ENCODE measurements at places on chromosomes 5 and 9.

DNA sequence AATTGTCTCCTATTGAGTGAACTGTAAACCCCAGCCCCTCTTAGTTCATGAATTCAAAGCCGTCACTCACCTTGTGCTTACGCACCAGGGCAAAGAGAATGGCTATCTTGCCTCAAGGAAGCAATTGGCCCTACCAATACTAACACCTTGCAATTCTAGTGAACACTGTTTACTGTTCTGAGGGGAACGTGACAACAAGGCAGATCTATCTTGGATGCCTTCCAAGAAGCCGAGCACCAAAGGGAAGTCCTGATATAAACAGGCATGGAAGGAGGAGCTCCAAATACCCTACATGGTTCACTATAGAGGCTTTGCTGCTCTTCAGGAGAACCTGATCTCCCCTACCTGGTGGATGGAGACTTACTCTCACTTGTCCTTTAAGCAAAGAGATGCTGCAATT lies 1.7 kb upstream of the PLPPR1 start:
- DNase-seq, result no peak

- DNase-seq, result no peak
Measured at GRCh38 chr5:150931368-150931965, 26.7 kb upstream of the ZNF300 start.

DNA sequence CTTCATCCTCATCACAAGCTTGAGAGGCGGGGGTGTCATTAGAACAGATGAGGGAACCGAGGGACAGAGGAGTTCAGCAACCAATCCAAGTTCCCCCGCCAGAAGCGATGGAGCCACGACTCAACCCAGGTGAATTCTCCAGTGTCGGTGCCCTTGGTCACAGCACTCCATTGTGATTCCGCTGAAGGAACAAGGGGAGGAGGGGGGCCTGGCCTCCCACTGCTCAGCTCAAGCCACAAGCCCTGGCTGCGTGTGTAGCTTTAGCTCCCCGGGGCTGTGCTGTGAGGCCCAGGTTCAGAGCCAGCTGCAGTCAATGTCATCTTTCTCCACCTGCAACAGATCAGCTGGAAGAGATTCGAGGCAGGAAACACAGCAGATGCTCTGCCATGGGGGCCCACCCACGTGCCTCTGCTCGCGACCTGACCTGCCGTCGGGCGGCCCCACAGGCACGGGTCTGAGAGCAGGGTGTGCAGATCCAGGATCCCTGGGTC lies 72.6 kb downstream of the GTF3C4 start:
- DNase-seq, result no peak

GRCh38 chr9:2621722-2622460 lies at the start of gene VLDLR:
Gene VLDLR, plus strand, starts transcription at chr9:2621787. Its CDS starts 403 bp downstream, at chr9:2622190.
- DNase-seq, result no peak

DNA sequence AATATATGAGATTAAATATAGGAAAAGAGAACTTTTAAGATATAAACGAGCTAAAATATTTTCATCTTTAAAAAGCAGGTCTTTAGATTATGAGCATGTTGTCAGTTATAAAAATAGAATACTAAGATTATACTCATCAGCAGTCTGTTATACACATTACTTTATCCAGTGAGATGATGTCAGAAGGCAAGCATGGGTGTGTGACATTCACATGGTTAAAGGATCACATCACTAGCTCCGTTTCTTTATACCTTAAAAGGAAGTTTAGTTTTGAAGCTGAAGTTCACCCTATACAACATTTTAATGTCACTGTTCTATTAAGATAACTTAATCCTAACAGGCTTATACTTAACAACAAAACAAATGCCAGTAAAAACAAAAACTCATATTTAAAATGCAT lies 59.6 kb downstream of the RICTOR start:
- DNase-seq, result no peak

DNA sequence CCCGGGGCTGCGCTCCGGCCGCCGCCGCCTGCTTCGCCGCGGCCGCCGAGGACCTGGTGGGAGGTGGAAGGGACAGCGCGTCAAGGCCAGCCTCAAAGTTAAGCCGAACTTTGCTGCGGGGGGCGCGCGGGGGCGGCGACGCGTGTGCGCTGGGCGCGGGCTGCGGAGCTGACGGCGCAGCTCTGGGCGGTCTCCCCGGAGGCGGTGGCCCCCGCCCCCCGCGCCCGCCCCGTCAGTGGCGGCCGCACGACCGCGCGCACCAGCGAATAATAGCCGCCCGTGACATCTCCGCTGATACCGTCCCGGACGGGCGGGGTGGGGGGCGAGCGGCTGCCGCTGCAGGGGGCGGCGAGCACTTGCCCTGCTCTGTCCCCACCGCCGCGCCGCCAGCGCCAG lies 579 bp upstream of the FAM78A start:
- DNase-seq, result no peak

GRCh38 chr5:61735531-61735930 lies 403.5 kb downstream of the ZSWIM6 start:
- no peak for DNase-seq

DNA sequence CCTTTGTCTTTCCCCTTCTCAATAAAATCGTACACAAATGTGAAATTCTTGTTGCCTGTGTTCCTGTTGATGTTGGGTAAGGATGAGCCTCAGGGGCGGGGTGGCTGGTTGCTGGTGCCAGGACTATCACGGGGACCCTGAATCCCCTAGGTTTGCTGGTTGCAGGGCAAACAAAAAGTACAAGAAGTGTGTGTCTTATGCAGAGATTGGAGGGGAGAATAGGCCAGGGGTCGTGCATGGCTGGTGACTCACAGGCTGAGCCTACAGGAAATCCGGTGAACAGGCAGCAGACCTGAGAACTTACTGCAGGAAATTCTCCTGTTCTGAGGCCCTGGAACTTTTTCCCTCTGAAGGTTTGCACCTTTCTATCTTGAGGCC lies 5.5 kb downstream of the ANXA2R start:
- DNase-seq, result no peak

GRCh38 chr9:88826771-88827181 lies 164.5 kb upstream of the S1PR3 start:
- DNase-seq, result no peak

GRCh38 chr9:112860451-112860850 lies 30.2 kb downstream of the SLC46A2 start:
- DNase-seq, result no peak

GRCh38 chr5:112555691-112556090 lies 136.6 kb upstream of the EPB41L4A start:
- no peak for DNase-seq

DNA sequence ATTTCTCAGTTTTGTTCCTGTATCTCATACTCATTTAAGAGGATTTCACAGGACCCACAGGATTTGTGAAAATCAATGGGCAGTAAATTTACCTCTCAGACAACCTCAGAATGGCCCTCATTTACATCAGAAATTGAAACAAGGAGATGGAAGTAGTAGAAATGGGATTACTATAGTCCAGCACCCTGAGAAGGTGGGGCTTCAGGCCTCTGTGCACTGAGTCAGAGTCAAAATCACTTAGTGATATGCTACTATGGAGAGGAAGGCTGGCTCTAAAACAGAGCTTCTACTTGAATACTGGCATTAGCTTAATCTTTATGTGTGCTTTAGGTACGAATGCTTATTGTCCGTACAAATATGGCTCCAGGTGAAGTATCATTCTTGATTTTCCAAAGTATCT lies 159.3 kb downstream of the CEP120 start:
- no peak for DNase-seq

DNA sequence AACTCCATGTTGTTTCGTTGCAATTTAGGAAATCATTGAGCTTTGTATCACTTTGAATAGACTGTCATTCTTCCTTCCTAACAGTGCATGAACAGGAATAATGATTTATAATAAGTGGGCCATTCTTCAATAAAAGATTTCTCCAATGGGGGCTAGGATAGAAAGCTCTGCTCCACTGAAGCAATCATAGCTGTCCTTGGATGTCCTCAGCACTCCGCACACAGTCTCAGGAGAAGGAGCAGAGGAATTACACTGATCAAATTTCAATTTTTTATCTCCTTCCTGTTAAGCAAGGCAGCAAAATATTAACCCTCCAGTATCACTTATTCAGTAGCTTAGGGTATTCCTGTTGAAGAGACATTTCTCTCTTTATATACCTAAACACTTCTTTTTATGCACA lies 532.7 kb upstream of the ST8SIA4 start:
- DNase-seq, result no peak

DNA sequence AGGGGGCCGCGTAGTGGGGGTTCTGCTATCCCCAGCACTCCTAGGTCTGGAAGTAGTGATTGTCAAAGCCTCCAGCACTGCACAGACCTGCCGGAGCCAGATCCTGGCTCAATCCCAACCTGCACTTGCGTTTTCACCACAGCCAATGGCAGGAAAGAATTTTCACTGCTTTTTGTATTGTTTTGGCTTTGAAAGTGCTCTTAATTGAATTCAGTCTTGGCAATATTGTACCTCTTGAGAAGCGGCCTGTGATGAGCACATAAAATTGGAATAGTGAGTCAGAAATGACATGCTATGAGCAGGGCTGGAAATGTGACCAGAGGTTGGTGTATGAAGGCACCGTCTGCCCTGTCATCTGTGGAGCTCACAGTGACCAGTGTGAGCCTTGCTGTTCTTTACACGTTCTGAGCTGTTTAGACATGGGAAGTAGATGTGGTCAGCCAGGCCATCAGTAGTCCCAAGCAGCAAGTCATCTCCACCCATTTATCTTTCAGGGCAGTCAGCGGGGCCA lies 41.5 kb downstream of the SECISBP2 start:
- DNase-seq, result no peak

GRCh38 chr5:158591301-158591863 lies 508.3 kb downstream of the EBF1 start:
- DNase-seq, result no peak

GRCh38 chr5:116360008-116360853 lies 214.4 kb downstream of the SEMA6A start:
- DNase-seq, result no peak

DNA sequence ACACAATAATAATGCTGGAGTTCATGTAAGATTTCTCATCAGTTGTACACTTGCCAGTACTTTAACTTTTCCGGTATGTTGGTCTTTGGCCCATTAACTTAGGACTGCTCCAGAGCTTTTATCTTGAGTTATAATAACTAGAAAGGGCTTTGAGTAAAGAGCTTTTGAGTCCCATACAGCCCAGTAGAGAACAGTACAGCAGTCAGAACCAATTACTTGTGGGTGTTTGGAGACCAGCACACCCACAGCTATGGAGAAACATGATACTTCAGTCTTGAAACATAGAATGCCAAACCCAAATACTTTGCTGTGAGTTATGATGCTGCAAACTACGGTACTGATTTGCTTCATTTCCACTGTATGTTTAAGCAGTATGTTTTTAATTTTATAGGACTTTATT lies 374.3 kb downstream of the CCDC171 start:
- no peak for DNase-seq

DNA sequence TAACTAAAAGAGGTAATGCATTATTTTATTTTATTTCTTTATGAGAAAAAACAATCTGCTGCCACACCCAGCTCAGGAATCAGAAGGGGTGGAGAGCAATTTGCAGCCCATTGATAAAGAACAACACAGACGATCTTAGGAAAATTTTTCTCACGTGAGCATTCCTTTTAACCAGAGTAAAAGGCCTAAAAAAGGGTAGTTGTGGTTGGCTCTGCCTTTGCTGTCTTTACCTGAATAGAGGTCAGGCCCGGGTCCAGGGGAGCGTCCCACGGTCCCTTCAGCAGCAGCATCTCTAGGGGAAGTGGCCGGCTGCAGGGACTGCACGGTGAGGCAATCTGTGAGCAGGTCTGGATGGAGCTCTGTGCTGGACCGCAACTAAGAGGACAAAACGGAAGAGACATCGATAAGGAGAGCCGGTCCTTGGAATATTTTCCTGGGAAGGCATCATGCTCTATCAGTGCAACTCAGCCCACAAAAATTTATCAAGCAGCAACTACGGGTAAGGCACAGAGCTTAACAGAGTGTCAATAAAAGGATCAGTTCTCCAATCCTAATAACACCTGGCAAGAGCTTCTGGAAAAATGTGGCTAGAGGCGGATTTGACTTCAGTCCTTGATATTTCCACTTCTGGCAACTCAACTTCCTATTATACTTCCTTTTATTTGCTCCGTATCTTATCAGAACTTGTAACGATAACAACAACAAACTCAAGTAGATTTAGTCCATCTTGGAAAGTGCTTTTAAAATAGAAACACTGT lies 372.8 kb upstream of the RFX3 start:
- DNase-seq, result no peak

GRCh38 chr9:114745879-114746550 lies 59.8 kb downstream of the TNFSF15 start:
- DNase-seq, result no peak
